ENCODE measurements at places on chromosomes 5 and 9. TPM values are rescaled to one million over a fixed set of nuclear protein-coding genes. Genes with fewer than 3 reads are reported as not detected.

DNA sequence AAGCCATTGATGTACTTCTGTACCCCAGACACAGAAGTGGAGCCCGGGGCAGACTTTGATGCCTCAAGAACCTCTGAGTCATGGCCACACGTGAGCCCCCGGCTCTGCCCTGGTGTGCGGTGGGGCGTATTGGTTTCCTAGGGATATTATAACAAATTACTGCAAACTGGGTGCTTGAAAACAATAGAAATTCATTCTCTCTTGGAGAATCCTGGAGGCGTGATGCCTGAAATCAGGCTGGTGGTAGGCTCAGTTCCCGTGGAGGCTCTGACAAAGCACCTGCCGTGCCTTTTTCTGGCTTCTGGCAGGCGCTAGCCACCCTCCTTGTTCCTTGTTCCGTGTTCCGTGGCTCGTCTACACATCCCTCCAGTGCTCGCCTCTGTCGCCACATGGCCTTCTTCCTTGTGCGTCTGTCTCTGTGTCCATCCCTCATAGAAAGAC lies 24.2 kb downstream of the NEK6 start:
- no peak for DNase-seq

- DNase-seq, result no peak
These were observed 362.1 kb upstream of the RFX3 start for GRCh38 chr9:3887786-3888496.

Gene SHISAL2B
- not detected for polyA plus RNA-seq

DNA sequence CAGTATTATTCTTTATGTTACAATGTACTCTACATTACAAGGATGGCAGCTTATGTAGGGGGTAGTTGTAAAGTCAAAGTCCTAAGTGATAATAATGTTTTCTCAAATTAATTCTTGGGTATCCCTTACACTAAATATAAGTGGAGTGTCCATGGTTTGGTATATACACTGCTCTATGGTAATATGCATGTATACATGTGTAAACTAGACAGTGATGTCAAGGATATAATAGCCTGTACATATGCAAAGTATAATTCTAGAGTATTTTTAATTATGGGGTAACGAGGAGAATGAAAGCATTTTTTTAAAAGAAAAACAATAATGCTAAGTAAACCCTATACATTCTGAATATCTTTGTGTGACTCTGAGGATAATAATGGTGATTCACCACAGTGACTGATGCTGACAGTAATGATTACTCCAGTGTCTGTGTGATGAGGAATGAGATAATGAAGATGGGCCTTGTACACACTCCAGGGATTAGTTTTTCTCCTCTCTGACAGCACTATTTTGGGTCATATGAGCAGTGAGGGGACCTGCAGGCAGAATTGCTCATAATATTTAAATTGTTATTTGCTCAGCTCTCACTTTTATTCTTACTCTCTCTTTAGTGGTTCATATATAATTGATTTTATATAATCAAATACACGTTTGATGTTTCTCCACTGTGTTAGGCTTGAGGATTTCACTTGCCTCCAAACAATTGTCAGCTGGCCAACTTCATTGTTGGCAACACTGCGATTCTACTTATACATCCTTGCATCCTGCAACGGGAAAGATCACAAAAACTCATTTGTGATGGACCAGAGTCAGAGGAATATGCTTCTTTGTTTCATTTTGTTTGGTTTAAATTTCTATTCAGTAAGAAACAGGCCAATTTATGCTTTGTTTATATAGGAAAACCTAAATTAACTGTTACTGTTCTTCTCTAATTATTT lies 88.2 kb downstream of the NREP start:
- no peak for DNase-seq

DNA sequence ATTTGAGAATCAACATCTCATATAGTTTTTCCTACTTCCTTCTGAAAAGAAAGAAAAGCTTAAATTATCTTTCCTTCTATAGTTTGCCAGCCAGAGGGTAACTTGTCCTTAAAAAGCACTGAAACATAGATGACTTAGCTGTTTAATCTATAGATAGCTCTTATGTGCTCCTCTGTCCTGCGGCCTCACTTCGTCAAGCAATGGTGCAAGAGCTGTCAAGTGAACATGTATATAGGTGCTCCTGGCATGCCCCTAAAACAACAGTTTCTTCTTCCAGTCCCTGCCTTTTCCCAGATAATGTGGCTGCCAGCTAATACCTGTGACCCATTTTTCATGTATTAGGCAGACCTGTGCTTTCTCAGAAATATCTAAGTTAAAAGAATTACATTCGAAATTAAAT lies 287.7 kb upstream of the EFNA5 start:
- DNase-seq, result no peak

DNA sequence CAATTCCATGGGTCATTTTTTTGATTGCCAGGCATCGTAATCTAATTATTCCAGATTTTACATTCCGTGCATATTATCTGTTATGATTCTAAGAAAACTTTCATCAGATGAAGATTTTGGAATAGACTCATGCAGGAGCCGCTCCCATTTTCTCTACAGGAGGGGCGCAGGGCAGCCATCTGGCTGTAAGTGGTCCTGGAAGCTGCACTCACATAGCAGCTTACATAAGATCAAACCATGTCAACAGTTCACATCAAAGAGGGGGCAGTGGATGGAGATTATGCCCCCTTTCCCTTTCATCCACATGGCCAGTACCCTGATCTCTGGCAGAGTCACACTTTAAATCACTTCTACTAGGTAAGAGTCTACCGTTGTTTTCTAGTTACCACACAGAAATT lies 73.3 kb upstream of the PCA3 start:
- no peak for DNase-seq

- no peak for DNase-seq
These were observed 576.2 kb upstream of the CLINT1 start for GRCh38 chr5:158435161-158435616.

DNA sequence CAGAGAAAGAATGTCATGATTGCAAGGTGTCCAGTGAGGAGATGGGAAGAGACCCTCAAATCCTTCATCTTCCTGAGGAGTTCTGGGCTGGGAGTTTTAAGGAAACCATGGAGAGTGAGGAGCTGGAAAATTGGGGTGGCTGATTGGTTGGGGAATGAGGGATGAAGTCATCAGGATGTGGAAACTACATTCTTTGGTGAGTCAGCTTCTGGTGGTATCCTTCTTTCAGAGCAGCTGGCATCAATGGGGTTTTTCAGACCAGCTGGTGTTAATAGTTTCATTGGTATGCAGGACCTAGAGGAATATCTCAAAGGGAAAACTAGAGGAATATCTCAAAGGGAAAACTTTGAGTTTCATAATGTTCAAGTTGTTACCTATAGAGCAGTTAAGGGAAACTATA lies 45.2 kb downstream of the RNF180 start:
- DNase-seq, result no peak

DNA sequence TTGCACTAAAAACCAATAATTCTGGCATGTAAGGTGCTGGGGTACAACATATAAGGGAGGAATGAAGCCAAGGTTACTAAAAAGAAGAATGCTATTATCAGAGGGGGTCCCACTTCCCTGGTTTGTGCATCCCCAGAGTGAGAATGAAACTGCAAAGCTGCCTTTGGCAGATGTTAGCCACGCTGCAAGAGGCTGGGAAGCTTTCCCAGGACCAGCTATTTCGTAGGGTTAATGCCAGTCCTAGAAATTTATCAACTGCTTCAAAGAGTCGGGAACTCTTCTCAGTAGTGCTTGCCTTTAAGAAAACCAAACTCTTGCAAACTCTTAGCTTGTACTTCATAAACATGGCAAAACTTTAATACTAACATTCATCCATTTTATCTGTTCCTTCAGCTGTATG lies 87.5 kb upstream of the NR5A1 start:
- no peak for DNase-seq

- no peak for DNase-seq
These were observed 35.4 kb upstream of the TMC1 start for GRCh38 chr9:72485821-72486593.

DNA sequence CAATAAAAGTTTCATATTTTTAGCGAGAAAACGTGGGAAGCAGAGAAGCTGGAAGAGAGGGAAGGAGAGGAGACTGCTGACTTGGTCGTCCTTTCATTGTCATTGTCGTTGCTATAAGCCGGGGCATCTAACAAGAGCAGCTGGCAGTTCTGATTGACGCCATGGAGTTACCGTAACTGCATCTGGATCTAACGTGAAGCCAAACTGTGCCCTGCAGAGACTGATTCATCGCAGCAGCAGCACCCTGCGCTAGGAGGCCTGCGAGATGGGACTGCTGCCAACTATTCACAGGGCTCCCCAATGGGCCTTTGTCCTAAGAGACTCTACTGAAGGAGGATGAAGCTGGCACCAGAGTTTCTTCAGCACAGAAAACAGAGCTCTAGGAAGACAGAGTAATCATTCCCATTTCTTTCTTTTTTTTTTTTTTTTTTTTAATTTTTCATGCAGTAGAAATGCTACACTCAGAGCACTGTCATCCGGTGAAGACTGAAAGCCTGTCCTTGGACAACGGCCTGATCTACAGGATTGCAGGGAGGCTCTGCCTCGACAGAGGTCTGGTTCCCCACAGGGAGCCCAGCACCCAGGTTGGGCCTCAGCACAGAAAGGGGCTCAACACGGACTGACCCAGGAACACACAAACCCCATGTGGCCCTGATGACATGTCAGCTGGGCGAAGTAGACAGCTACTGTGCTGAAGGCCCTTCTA lies 47.8 kb downstream of the RETREG1 start:
- DNase-seq, result no peak

Gene PAEP
- not detected for polyA plus RNA-seq

GRCh38 chr5:33487236-33487635 lies 46.5 kb downstream of the TARS1 start:
- no peak for DNase-seq

Data from renal cortex interstitium (tissue), 15 donors.